ENCODE measurements at places on chromosomes 2 and 18.

GRCh38 chr2:167506395-167506794 lies 618.1 kb downstream of the XIRP2 start:
- DNase-seq, result no peak

DNA sequence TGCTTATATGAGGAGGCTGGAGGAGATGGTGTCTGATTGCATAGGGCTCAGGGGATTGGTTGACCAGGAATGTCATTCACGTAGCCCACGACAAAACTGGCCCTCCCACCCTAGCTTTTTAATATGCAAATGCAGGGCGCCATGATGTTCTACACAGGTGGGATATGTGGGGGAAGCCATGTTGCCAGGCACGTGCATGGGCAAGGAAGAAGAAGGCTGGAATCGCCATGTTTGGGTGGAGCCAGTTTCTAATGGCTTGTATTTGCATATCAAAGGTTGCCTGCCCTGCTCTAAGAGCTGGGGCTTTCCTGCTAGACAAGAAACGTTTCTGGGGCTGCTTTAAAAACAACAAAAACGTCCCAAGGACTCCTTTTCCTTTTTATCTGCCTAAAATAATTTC lies 26.5 kb upstream of the LINC00305 start:
- DNase-seq, result no peak

GRCh38 chr2:203989521-203989920 lies 53.0 kb downstream of the ICOS start:
- no peak for DNase-seq

DNA sequence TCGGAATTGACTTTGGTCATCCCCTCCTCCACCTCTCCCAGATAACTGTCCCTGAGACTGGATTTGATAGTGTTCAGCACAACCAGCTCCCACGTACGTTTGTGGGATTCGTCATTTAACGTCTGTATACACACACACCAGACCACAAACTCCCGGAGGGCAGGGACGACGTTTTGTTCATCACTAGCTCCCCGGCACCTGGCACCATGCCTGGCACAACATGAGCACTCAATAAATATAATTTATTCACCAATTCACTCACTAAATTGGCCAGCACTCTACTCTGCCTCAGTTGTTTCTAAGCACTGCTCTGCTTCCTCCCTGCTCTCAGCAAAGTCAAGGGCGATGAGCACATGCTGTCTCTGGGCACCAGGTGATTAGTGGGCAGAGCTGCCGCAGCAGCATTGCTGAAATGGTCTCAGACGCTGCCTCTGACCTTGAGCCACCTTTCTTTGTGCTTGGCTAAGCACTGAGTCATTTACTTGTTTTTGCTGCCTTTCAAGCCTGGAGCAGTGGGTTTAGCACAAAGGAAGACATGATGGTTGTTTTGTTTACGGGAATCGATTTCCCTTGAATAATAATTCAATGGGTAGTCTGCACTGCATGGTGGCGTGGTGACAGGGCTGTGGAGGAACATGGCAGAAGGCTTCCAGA lies 19.3 kb upstream of the LOXHD1 start:
- no peak for DNase-seq

DNA sequence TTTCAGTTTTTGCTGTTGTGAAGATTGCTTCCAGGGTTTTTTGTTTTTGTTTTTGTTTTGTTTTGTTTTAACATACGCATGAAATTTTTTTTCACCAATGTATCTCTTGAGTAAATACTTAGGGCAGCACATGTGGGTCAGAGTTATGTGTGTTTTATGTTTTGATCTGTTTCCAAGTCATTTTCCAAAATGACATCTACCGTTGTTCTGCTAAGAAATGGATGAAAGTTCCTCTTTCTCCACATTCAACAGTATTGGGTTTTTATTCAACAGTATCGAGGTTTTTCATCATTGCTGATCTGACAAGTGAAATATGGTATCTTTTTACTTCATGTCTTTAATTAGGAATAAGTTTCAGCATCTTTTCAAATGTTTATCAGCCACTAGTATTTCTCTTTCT lies 16.7 kb downstream of the RNF144A start:
- no peak for DNase-seq

- DNase-seq, result no peak
These were observed 19.8 kb downstream of the PDIA6 start for GRCh38 chr2:10792660-10793400.

DNA sequence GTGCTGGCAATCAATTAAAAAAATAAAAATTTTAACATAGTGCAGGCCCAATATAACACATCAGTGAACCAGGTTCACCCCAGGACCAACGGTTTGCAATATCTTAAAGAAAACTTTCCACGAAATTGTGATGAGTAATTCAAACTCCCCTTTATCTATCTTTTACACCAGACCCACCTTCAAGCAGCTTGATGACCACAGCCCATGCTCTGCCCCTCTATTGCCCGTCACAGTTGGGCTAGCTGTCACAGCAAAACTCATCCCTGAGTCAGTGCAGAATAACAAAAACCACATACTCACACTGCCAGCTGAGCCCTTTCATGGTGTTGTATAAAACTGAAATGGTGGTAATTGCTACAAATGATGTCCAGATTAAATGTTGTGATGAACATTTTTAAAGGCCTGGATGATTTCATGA lies 112.5 kb upstream of the CREB1 start:
- no peak for DNase-seq

- no peak for DNase-seq
These were observed 9.8 kb upstream of the EPC2 start for GRCh38 chr2:148634749-148635148.

DNA sequence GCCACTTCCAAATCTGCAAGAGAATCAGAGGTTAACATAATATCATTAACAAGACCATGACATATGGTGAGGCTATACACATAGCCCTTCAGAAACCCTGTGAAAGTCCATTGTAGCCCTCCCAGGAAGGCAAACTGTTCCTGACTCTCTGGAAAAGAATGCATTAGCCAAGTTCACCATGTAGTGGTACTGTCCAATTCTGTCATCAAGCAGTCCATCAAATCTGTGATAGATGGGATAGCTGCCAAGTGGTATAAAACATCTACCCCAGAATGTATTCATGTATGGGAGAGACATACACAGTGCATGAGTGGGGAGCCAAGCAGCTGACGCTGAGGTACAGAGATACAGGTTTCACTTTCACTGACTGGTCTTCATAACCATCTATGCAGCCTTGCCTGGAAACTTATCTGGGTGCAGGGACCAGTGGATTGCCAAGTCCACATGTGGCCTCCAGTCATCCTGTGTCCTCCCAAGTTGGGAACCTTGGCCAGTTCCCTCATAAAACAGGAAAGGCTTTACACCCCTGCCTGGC lies 281.1 kb downstream of the MBD2 start:
- DNase-seq, result no peak

GRCh38 chr2:168087401-168087800 lies 160.0 kb downstream of the STK39 start:
- DNase-seq, result no peak

DNA sequence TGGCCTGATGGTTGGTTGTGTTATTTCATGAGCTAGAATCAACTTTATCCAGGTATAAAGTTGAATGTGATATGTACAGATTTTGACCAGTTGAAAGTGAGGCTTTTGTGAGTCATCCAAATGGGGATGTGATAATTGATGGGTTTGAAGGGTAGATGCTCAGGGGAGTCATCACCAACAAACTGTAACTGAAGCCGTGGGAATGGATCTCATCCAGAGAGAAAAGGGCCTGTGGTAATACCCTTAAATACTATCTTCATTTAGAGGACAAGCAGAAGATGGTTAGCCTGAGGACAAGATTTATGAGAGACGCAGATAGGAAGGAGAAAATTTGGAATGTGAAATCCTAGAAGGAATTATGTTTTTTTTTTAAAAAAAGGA lies 90.5 kb upstream of the MYO3B start:
- no peak for DNase-seq

GRCh38 chr18:68665628-68666027 lies 49.3 kb downstream of the TMX3 start:
- DNase-seq, result no peak

GRCh38 chr18:21303895-21304294 lies 61.9 kb downstream of the GREB1L start:
- no peak for DNase-seq

- DNase-seq, result peak; percentile 19
These were observed 16.7 kb upstream of the TNS1 start for GRCh38 chr2:218019411-218020060.

DNA sequence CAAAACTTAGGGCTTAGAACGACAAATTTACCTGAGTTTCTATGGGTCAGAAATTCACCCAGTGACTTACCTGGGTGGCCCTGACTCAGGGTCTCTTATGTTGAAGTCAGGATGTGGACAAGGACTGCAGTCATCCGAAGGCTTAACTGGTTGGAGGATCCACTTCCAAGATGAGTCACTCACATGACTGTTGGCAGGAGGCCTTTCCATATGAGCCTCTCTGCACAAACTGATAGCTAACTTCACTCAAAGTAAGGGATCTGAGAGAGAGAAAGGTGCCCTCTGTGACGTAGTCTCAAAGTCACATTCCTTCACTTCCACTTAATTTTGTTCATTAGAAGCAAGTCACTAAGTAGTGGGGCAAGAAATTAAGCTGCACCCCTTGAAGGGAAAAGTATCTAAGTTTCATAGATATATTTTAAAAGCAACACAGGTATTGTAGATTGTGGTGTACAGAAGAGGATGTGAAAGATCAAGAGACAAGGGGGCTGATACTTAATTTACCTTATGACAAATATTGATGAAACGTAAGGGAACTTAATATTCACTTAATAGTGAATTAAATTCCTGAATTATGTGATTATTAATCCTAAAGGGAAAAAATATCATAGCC lies 48.4 kb downstream of the TANK start:
- DNase-seq, result no peak

DNA sequence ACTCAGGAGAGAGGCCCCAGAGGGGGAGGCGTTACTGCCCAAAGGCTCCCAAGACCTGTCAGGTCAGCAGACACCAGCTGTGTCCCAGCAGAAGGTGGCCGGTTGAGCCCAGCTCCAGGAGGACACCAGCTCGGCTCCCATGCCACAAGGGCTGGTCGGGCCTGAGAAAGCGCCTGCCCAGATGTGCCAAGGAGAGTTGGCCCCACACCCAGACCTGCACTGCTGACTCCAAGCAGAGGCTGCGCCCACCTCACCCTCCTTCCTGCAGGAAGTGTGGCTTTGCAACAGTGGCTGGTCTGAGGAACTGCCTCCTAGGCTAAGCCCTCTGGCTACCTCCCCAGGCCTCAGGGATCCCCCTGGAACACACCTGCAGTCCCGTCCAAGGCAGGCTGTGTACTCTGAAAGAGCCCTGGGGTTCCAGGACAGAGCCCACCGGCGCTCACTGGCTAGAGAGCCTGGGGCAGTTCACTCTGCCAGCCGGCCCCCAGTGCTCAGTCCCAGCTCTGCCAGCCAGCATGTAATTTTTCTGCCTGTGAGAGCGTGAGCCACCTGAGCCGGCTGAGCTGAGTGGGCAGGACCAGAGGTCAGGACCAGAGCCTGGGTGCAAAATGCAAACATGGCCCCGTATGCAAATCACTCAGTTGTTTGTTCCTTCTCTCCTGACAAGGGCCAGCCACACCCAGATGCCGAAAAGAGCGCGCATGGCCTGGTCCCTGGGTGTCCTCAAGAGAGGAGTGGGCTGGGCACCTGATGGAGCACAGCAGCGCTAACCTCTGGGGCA lies 36.9 kb upstream of the PTMA start:
- no peak for DNase-seq

DNA sequence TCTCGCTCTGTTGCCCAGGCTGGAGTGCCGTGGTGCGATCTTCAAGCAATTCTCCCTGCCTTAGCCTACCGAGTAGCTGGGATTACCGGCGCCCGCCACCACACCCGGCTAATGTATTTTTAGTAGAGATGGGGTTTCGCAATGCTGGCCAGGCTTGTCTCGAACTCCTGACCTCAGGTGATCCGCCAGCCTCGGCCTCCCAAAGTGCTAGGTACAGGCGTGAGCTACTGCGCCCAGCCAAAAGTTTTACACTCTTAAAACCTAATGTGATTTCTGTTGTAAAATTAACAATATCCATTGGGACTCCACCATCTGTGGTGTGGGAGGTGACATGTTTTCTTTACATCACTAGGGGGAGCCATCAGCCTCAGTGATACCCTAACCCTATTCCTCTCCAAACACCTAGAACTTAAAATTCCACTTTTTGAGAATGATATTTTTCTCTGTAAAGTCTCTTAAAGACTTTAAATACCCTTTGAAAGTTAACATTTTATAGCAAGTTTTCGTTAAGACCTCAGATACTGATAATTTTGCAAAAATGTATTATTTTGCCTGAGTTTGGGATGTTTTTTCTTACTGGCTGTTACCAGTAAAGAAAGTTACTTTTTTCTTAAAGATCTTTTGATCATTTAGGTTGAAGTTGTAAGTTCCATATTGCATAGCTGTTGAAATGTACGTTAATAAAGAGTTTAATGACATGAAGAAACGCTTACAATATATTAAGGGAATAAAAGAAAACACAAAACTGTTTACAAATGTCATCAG lies 11.6 kb upstream of the EIF2AK2 start:
- DNase-seq, result no peak

DNA sequence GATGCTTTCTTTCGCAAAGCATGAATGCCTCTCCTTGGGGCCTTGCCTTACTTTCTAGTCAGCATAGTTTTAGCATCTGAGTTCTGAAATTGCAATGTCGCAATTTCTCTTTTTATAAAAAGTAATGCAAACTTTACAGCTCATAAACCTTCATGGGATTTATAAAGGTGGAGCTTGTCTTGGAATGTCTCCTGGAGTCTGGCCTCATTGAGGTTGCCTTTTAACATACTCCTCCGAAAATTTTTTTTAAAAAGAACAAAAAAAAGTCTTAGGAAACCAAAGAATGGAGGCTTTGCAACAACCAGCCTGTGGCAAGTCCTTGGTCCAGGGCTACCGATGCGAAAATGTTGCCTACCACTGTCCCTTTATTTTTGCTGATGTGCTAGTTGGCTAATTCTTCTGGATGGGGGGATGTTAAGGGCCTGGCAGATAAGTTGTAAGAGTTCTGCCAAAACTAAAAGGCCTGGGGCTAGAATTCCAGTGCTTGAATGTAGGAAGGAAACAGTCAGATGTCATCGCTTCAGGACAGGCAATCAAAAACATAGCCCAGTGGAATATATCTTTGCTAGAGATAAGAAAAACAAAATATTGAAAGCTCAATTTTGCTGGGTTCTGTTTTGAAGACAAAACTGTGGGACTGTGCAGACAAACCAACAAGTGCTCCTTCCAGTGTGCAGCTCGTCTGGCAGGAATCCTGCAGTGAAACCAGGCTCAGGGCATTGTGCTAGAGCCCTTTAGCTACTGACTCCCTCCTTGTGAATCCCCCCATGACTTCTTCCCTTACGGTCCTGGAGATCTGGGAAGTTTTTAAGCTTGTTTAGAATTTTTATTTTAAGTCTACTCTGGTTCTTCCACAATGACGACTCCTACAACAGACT lies 213.0 kb downstream of the PIEZO2 start:
- DNase-seq, result no peak

GRCh38 chr2:231169488-231169887 lies 28.9 kb upstream of the ARMC9 start:
- no peak for DNase-seq
